ENCODE measurements at places on chromosomes 11 and 22. TPM values are rescaled to one million over a fixed set of nuclear protein-coding genes. Genes with fewer than 3 reads are reported as not detected.

Gene TKFC
- total RNA-seq, result 14.5 TPM

Gene KCNQ1
- total RNA-seq, result not detected

Gene LMO2
- total RNA-seq, result 92.6 TPM

Gene DAGLA
- 2.2 TPM for total RNA-seq

Gene PHOX2A
- total RNA-seq, result not detected

Gene ZNF70
- total RNA-seq, result 4.5 TPM

Gene HBB
- not detected for total RNA-seq

Gene BATF2
- 0.26 TPM for total RNA-seq

Gene C11orf91
- 0.19 TPM for total RNA-seq

All from aortic smooth muscle cell (primary cell).